Islet precursor cell (in vitro differentiated cells): ENCODE measurements at places on chromosomes 3 and 15.

DNA sequence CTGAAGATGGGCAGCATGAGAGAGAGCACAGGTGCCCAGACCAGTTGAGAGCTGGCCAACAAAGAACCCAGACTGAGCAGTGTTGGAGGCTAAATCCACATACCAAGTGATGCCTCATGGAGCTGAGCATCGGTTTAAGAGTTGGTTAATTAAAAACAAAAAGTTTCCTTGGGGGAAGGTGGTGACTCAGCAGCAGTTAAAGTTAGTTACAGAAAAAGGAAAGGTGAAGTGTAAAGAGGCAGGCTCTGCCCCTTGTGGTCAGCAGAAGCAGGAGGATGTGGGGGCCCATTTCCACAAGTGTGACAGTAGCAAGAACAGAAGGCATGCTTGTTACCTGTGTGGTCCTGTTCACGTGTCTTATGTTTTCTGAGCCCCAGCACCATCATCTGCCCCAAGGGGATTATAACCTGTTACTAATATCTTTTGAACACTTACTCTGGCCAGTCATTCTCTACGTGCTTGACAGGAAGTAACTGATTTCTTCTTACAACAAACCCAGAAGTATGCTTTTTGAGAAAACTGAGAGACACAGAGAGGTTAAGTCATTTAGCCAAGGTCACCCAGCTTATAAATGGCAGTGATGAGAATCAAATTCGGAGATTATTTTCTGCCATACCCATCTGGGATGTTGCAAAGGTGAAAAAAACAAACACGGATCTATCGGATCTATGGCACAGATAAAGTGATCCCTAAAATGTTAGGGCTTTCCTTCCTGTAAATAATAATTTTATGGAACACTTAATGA is 91.0 kb downstream of the EPHB1 start:
- peak; percentile 68 for DNase-seq

DNA sequence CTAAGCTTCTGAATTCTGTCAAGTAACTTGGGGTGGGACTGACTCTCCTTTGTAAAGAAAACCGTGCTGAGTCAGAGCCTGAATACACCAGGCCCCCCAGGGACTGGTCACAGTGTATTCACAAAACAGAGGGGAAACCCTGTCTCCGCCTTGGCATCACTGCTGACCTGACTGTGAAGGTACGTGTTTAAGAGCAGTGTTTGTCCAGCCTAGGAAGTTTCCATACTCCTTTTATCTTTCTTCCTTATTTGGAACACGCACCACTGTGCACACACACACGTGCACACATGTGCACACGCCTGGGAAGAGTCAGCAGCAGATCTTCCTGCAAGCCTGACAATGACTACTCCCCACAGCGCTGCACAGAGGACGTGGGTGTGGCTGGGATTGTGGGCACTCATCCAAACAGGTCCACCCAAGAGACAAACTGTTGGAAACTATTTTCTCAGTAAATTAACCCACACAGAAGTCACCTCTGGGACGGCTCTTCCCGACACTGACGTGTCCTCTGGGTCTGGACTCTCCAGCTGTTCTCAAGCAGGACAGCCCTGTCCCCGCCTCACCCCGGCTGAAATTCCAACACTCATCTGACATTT is 87.7 kb downstream of the ATP10A start:
- DNase-seq: no peak

- peak; percentile 18 for DNase-seq
Measured at GRCh38 chr15:92847841-92848240, 52.3 kb upstream of the CHD2 start.

DNA sequence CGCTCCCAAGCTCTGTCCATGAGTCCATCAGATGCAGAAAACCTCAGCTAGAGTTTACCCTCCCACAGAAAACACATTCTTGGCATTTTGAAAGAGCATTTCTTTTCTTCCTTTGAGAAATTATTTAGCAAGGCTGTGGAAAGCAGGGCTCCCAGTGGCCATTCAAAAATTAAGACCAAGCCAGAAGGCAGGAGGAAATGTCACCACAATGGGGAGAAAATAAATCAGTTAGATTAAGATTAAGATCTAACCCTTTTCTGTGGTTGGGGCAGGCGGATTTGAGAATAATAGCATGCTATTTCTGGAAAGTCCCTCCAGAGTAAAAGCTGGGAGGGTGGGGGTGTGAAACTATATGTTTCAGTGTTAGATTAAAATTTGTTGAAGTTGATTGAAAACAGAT is 20.2 kb downstream of the LRIG1 start:
- no peak for DNase-seq

GRCh38 chr15:64791401-64791800 is 16.0 kb upstream of the RBPMS2 start:
- DNase-seq: peak; percentile 53

DNA sequence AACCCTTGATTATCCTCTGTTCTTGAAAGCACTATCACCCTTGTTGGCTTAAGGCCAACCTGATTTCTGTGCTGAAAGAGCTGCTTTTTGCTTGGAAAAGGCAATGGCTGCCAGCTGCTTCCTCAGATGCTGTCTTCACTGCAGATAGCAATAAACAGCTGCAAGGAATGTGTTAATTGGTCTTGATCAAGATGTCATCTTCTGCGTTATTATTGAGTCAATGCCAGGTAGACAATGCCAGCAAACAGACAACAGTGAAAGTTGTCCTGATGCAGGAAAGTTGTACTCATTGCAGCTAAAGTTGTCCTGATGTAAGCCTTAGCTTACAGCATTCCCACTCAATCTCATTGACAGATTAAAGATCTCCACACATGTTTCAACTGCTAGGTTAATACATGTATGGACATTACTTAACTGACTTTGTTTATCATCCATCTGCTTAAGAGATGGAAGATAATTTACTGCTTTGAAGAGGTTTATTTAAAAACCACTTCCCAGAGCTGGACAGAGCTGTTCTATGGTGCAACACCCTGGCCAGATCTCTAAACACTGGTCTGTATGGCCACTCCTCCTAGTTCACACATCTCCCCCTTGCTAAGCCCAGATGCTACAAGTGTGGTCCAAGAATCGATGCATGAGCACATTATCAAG is 251.0 kb upstream of the MCTP2 start:
- no peak for DNase-seq

DNA sequence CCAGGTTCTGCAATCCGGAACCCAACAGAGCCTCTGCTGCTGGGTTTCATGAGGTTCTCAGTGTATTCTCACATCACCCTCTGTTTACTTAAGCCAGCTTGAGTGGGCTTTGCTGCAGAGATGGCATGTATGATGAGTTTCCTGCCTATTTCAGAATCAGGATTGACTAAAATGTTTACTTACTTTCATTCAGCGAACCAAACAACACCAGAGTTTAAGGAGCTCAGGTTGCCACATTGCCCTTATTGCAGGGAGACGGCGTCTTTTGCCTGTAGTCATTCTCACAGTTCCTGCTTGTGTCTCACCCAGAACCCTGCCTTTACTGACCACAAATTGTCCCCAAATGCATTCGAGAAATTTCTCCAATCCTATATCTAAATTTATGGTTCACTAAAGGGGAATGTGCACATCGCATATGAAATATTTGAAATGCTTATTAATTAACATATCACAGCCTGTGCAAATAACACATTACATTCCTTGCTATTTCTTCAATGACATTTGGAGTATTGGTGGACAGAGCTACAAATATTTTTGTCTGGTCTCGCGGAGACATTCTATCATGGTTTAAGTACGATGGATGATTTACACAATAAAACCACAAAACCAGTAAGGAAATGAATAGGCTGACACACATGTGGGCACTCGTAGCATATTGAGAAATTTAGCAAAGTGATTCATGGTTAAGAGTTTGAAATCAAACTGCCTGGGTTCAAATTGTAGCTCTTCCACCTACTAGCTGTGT is 377.2 kb upstream of the CFAP20DC start:
- DNase-seq: no peak

DNA sequence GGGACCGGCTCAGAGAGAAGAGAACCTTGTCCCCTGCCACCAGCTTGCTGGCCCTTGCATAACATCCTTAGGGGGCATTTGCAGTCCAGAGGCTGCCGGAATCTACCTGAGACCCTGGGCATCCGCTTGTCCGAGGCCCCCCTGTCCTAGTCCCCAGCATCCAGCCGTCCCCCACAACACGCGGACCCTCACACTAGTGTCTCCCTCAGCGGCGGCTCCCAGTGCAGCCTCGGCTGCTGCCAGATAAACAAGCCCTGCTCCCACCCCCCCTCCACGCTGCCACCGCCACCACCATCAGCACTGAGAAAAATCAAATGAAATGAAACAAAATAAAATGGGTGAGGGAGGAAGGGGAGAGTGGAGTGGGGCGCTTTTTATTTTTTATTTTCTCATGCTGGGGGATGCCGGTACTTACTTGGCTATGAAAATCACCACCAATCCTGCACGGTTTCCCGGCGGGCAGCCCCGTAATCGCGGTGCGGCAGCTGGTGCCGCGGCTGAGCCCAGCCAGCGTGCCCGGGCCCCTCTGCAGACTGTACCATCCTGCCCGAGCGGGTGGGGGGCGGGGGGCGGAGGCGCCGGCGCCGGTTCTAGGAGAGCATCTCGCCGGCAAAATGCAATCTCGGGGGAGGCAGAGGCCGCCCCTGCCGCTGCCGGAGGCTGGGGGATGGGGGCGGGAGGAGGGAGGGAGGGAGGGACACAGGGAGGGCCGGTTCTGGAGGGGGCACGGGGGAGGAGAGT is at the start of gene ATP2B2:
Gene ATP2B2 (minus strand): TSS at position 537 of the 741 bp plus-strand sequence. CDS start 56,043 bp downstream, outside the sequence.
- no peak for DNase-seq

DNA sequence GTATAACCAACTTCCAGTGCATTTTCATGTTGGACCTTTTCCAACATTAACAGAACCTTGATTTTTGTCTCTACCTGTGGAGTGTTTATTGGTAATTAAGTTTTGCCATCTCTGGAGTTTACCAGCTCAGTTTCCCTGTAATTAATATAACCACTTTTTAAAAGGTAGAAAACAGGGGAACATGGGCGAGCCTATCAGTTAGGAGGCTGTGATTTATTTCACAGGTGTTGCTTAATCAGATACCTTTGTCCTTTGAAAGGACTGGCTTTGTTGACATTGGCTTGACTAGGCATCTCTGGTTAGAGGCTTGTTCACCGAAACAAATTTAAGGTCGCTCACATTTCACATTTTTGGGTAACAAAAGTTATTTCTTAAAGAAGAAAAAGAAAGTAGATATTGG is 622 bp downstream of the NAALADL2 start:
- DNase-seq: no peak

GRCh38 chr3:67564008-67564407 is 90.4 kb downstream of the SUCLG2 start:
- no peak for DNase-seq

GRCh38 chr3:19885468-19885867 is 48.5 kb downstream of the EFHB start:
- DNase-seq: no peak

DNA sequence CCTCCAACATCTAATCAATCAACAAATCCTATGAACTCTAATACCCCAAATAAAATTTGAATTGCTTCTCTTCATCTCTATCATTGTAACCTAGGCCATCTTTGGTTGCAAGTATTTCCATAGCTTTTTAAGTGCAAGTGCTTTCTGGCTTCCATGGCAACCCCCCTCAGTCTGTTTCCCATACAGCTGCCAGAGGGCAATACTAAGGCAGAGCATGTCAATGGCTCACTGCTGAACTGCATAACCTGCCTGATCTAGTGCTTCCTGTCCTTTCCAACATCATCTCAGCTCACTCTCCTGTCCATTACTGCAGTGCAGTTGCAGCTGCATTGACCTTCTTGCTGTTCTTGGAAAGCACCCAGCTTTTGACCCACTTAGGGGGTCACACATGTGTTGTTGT is 198.4 kb downstream of the WNT5A start:
- DNase-seq: no peak

DNA sequence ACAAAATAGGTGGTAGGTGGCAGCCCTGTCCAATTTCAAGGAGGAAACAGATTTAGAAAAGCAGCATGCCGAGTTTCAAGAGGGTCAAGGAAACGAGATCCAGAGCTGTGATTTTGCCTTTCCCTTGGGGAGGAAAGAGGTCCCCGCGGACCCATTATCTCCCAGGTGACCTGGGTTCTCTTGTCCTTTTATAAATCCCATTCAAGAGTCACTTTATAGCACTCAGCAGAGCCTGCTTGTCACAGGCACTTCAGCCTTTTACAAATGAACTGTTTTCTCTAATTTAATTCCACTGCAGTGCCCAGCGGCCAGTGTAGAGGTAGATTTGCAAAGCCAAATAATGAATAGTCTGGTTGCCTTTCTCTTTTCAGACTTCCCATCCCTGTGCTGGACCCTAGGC is 99.9 kb downstream of the CD47 start:
- no peak for DNase-seq

DNA sequence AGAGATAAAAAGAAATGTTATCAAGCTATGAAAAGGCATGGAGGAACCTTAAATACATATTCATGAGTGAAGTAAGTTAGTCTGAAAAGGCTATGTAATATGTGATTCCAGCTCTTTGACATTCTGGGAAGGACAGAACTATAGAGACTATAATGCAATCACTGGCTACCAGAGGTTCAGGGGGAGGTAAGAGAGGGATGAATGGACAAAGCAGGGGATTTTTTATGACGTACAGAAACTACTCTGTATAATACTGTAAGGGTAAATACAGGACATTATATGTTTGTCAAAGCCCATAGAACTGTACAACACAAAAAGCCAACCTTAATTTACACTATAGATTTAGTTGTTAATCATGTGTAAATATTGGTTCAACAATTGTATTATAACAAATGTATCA is 46.1 kb downstream of the MCTP2 start:
- no peak for DNase-seq

GRCh38 chr3:46845860-46846623 is 17.2 kb downstream of the MYL3 start:
- DNase-seq: peak; percentile 97

GRCh38 chr3:133387341-133387740 is 12.5 kb upstream of the BFSP2 start:
- peak; percentile 54 for DNase-seq

- DNase-seq: no peak
Measured at GRCh38 chr15:41304149-41304770, 28.1 kb downstream of the OIP5 start.

GRCh38 chr15:60340207-60340921 is 57.4 kb downstream of the ANXA2 start:
- no peak for DNase-seq

DNA sequence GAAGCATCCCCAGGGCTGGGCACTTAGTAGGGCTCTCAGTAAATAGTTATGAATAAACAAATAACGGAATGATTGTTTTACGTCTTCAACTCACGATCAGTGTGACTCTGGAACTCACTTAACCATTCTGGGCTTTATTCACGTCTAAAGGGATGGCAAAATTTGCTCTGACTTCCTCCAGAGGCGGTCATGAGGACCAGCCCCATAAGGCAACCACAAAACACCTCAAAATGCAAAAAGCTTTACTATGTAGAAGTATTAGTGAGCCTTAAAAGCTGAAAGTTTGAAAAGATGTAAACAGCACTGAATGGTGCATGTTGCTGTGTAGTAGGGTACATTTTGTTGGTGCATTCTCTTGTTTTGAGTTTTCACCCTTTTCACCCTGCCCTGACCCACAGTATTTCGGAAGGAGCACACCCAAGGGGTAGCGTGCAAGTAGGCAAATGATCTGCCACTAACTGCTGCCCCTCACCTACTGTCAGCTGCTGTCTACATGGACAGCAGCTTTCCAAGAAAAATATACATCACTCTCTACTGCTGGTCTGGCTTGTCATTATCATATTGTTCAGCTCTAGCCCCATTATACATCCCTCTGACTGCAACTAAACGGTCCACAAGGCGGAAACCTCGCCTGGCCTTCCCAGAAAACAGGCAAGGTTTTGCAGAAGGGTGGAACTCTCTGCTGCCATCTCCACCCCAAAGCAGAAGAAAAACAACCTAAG is 308.5 kb upstream of the PROK2 start:
- no peak for DNase-seq
